ENCODE measurements at places on chromosomes 12 and 14.

DNA sequence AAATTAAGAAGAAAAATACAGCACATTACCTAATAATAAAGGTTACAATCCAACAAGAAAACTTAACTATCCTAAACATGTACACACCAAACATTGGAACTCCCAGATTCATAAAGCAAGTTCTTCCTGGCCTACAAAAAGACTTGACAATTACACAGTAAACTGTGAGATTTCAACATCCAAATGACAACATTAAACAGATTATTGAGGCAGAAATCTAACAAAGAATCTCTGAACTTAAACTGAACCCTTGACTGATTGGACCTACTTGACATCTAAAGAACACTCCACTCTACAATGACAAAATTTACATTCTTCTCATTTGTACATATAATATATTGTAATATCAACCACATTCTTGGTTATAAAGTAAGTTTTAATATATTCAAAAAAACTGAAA lies 1341.3 kb downstream of the LRFN5 start:
- DNase-seq: no peak

DNA sequence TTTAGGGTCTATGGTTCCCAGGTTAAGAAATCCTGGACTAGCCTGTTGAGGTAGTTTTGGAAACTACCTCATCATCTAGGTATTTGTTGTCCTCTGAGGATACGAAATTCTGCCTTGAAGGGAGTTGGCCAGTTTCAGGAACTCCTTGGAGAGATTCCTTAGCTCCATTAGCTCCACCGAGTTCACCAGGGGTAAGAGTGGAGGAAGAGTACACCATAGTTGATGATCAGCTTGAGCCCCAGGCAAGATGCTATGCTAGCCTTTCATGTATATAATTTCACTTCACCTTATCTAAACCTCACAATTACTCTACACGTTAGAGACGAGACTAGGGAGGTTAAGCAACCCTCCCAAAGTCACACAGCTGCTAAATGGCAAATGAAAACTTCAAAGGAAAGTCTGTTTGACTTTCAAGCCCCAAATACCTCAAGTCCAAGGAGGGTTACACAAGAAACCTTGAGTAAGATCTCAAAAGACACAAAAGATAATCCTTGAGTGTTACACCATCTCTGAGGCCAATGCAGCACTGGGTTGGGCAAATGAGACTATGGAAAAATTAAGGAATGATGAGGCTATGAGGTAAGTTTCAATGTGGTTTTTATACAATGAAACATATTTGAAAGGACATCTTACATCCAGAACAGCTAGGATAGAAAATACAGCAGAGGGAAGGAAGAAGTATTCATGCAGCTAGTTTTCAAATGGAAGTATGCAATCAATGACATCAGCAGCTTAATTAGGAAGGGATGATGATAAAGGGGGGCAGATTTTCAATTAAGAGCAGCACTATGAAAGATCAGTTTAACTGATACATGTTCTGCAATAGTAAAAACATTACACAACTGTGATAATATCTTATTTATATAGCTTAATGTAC lies 97.2 kb upstream of the KRAS start:
- DNase-seq: no peak

- no peak for DNase-seq
These were observed 68.6 kb downstream of the TNFAIP2 start for GRCh38 chr14:103191844-103192243.

DNA sequence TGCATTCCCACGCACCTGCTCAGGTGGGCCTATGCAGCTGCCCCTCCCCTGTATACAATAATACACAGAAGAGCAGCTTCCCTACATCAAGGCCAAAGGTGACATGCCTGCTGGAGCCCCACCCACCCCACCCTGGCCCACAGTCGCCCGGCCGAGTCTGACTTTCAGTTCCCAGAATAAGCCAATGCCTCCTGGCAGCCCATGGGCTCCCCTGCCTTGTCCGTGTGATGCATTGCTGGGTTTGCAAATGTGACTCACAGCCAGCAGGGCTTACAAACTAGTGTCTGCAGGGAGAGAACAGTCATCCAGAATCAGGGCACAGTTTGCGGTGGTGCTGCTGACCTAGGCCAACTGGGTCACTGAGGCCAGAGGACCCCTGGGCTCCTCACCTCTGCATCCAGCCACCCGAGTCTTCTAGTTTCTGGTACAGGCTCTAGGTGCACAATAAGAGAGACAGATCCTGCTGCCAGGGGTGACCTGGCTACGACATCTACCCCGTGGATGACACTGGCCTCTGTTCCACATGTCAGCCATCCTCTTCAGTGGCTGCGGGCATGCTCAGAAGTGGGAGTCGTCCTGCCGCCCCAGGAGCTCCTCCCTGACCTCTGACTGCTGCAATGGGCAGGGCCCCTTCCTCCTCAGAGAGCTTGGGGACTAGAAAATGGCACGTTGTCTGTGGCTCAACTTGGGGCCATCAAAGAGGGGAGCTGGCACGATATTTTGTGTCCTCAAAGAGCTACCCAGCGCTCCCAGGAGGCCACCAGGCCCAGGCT lies 84.5 kb downstream of the CHGA start:
- DNase-seq: no peak

DNA sequence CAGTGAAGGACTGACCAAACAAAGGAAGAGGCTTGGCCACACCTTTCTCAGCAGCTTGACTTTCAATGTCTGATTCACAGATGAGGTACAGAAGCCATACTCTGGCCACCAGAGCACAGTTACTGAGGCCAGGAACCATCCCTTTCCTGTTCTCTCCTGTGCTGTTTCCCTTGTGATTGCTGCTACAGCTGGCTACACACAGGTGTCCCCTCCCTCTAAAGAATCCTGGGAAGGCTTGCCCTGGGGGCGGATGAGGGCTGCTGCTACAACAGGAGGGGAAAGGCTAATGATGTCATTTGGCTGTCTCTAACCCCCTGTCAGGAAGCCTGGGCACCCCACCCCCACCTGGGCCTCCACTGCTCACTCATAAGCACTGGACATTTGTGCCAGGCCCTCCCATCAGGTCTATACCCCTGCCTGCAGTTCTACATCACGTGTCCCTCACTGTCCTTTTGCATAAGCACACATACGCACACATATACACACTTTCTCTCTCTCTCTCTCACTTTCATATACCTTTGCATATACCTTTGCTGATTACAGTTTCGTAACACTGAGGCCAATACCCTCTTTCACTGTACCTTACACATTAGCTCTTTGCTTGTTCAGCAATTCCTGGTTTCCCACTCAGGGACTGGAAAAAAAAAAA lies 41.4 kb downstream of the PRPF40B start:
- no peak for DNase-seq

GRCh38 chr12:112992541-112993398 lies 14.5 kb downstream of the OAS2 start:
- no peak for DNase-seq

Measured in GF-D8 (cell line).